ENCODE measurements at places on chromosomes 12 and 14.
A peak's percentile ranks its signal among the peaks of the same experiment; 100 is the strongest.

GRCh38 chr14:89892953-89893352, 61.6 kb downstream of the EFCAB11 start:
- H3K4me1 ChIP-seq: no peaks in the 10 kb centered on the region
- H3K36me3 ChIP-seq: no peaks in the 10 kb centered on the region
- DNase-seq: no peak
- H3K4me3 ChIP-seq: no peak overlapping the region

DNA sequence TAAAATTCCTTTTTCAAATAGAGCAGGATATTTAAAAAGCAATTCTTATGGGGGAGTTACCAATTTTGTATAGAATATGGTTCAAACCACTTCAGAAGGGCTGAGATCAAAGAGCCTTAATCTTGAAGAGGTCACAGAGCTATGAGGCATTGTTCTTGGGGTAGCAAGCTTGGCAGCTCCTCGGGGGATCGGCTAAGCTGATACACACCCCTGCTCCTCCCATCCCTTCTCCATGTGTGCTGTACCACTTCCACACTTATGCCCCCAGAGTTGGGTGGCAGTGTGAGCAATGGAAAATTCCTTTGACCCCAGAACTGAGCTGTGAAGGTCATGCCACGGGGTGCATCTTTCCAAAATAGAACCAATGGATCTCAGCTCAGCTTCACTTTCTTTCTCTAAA, 15.0 kb upstream of the TMEM30B start:
- peaks cover 54% of the 10 kb centered on the region for H3K4me1 ChIP-seq
- no peaks in the 10 kb centered on the region for H3K27me3 ChIP-seq
- H3K36me3 ChIP-seq: no peaks in the 10 kb centered on the region
- peak overlapping the region; percentile 81 for H3K27ac ChIP-seq
- H3K4me3 ChIP-seq: no peak overlapping the region

GRCh38 chr14:68144051-68144681, 324.6 kb downstream of the RAD51B start:
- peaks cover 2% of the 10 kb centered on the region for H3K36me3 ChIP-seq
- no peaks in the 10 kb centered on the region for H3K27me3 ChIP-seq
- DNase-seq: no peak
- H3K4me1 ChIP-seq: peaks cover 24% of the 10 kb centered on the region

GRCh38 chr12:57875753-57876547, 29.4 kb upstream of the CTDSP2 start:
- peaks cover 3% of the 10 kb centered on the region for H3K27me3 ChIP-seq
- DNase-seq: no peak
- no peak overlapping the region for H3K27ac ChIP-seq
- H3K4me3 ChIP-seq: no peak overlapping the region
- H3K4me1 ChIP-seq: peaks cover 3% of the 10 kb centered on the region

DNA sequence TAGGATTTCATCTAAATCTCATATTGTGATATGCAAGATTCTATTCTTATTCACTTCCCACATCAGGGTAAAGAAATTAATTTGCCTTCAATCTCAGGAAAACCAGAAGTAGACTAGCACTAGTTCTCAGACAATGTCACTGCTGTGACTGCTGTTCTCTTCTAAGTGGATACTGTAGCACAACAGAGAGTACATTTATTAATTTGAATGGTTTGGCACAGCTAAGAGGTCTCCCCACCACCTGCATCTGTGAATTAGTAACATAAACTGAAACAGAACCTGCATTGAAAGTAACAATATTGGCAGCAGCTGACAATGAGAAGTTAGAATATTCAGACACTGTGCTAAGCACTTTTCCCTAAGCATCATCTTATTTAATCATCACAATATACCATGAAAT, 253.1 kb downstream of the PDZRN4 start:
- H3K27me3 ChIP-seq: no peaks in the 10 kb centered on the region
- no peak overlapping the region for H3K4me3 ChIP-seq
- peaks cover 2% of the 10 kb centered on the region for H3K4me1 ChIP-seq

- no peaks in the 10 kb centered on the region for H3K36me3 ChIP-seq
- peaks cover 14% of the 10 kb centered on the region for H3K27me3 ChIP-seq
- H3K27ac ChIP-seq: no peak overlapping the region
- H3K4me1 ChIP-seq: no peaks in the 10 kb centered on the region
Observed at GRCh38 chr12:124098887-124099286, 125.9 kb downstream of the ZNF664 start.

DNA sequence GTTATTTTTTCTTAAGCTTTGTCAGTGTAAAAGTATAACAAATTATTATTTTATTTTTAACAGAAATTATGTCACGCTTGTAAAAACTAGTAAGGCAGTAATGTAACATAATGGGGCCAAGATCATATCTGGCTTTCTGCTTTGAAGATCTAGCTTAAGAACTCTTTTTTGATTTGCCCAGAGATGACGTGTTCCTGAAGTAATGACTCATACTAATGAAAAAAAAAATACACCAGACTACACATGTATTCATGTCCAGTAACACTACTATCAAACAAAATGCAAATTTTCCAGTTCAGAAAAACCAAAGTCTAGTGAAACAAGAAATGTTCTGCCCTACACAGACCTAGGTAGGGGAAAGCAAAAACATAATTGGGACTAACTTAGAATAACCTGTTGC, 432.2 kb upstream of the ATXN7L3B start:
- H3K27ac ChIP-seq: no peak overlapping the region
- DNase-seq: no peak
- H3K4me3 ChIP-seq: no peak overlapping the region
- H3K27me3 ChIP-seq: no peaks in the 10 kb centered on the region
- no peaks in the 10 kb centered on the region for H3K36me3 ChIP-seq

- no peaks in the 10 kb centered on the region for H3K36me3 ChIP-seq
- H3K4me1 ChIP-seq: peaks cover 30% of the 10 kb centered on the region
- H3K27me3 ChIP-seq: peaks cover 97% of the 10 kb centered on the region
- no peak overlapping the region for H3K27ac ChIP-seq
- no peak overlapping the region for H3K4me3 ChIP-seq
Observed at GRCh38 chr14:36652542-36653201, 9.0 kb upstream of the PAX9 start.

DNA sequence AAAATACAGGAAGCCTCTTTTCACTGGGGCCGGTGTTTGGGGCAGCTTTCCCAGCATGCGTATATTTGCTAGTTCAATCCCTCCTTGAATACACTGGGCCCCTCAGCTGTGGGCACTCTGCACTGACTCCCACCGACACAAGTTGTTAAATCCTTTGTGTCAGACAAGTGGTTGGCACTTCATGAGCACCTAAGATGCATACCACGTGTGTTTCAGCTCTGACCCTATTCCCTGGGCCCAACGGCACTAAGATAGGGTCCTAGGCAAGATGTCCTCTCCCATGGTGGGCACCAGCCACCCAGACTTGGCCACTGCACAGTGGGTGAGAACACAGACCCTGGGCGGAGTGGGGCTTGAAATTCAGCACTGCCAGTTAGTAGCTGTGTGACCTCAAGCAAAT, 173.8 kb downstream of the BCL11B start:
- H3K27me3 ChIP-seq: no peaks in the 10 kb centered on the region
- no peaks in the 10 kb centered on the region for H3K4me1 ChIP-seq
- no peak overlapping the region for H3K4me3 ChIP-seq
- no peaks in the 10 kb centered on the region for H3K36me3 ChIP-seq
